ENCODE measurements at places on chromosomes 2 and 18.

- no peak for DNase-seq
These were observed 66.6 kb downstream of the PHLPP1 start for GRCh38 chr18:62781893-62782292.

- no peak for DNase-seq
These were observed 14.9 kb downstream of the ANO7 start for GRCh38 chr2:241203218-241204009.

GRCh38 chr2:86621280-86621943 lies 2.3 kb downstream of the RNF103 start:
- no peak for DNase-seq

DNA sequence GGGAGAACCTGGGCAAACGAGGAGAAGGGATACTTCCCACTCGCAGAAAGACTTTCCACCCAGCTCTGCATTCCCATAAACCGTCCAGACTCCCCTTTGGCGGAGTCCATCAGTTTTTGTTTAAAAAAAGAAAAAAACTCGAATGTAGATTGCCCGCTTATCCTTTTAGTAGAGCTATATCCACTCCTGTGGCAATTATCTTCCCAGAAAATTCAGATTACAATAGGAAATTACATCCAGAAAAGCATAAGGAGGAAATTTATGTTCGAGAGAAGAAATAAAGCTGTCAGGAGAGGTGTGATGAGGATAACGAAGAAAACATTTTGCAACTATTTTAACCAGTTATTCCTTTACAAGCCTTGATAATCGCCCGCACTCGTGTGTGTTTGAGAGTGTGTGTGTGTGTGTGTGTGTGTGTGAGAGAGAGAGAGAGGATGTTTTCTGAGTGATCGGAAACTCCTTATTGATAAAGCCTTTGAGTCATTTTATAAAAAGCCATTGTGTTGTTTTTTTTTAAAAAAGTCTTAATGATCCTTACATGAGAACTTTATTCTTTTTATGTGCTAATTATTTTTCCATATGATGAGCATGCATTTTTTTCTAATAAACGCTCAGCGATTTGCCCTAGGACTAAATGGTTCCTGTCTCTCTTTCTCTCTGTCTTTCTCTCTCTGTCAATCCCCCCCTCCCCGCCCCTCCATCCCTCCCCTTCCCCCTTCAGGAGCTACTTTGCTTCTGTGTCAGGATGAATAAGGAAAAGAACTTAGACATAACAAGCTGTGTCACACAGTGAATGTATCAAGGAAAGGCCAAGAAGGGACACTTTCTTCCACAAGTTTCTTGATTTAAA lies 1.1 kb upstream of the PPP3R1 start:
- peak; percentile 49 for DNase-seq

DNA sequence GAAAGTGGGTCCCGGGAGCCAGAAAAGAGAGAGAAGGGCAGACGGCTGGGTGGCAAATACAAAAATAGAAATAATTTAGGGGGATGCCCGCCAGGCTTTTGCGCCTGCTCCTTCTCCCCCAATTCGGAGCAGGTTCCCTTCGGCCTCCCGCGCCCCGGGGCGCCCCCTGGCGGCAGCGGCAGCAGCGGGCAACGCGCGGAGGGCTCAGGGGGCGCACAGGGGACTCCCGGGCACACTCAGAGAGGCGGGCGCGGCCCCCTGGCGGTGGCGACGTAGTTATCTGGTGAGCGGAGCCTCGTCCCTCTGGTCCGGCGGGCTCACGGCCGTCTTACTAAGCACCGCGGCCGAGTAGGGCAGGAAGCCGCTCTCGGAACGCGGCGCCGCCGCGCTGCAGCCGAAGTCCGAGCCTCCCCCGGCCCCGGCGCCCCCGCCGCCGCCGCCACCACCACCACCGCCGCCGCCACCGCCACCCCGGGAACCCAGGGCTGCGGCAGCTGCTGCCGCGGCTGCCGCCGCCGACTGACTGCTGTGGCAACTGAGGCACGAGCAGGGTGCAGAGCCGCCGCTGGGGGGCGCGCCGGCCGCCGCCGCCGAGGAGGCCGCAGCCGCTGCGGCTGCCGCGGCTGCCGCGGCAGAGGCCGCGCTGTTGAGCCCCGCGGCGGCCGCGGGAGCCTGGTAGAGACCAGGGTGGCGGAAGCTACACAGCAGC lies 3.8 kb downstream of the EVX2 start:
- peak; percentile 24 for DNase-seq

GRCh38 chr2:204021290-204022081 lies 84.9 kb downstream of the ICOS start:
- DNase-seq = no peak

- no peak for DNase-seq
These were observed 64.0 kb downstream of the LPIN1 start for GRCh38 chr2:11810237-11810977.

DNA sequence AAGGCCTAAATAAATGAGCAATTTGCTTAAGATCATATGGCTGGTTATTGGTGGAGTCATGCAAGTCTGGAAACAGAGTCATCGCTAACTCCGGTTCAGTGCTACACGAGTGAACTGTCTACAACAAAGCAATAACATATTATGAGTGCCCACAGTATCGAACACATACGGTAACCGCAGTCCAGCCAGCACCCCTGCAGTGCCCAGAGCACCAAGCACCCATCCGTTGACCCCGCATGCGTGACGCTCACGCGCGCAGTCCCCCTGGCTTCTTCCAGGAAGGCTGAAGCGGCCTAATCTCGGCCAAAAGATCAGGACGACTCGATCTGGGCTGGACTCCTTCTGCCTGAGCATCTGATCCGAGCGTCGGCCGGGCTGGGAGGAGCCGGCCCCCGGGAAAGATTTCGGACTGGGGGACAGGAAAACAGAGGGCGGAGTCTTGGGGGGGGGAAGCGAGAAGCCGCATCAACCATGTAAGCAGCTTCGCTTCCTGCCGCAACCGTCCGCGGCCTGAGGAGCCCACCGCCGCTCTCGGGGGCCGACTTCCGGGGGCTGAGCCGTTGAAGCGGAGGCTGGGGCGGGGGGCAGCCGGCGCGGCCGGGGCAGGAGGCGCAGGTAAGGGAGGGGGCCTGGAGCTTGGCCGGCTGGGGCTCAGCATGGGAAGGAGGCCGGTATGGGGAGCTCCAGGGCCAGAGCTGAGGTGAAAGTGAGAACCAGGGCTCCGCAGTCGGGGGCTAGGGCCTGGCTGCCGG lies at the start of gene PIKFYVE:
PIKFYVE (plus strand) TSS at position 455 of the 752 bp plus-strand sequence. CDS start 5,265 bp downstream, outside the sequence.
- DNase-seq = peak; percentile 80

- no peak for DNase-seq
These were observed 518.3 kb downstream of the XIRP2 start for GRCh38 chr2:167406558-167406957.

DNA sequence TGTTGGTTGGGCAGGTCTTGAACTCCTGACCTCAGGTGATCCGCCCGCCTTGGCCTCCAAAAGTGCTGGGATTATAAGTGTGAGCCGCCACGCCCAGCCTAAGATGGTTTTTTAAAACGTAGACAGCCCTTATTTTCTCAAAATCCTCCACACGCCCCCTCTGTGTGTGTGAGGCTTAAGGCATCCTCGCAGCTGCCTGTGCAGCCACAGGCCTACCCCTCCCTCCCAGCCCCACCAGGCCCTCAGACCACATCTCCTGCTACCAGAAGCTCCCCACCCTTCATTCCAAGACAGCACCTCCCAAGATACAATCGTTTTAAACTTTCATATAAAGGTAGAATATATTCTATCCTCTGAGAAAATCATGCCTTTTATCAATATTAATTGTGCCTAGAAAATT lies 4.8 kb downstream of the ANO7 start:
- DNase-seq = no peak

DNA sequence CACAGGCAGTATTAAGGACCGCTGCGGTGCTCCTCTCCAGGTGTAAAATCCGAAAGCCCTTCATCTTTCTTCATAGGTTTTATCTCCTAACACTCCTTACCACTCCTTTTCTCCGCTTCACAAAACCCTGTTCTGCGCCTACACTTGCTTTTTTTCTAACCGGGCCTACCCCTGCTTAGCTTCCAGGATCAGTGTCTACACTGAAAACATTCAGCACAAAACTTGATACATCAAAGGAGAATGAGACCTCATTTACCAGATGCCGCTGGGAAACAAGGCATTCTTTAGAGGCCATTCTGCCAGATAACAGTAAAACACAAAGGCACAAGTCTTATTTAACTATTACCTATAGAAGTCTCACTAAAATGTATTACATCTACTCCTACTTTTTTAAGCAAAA lies 13.1 kb downstream of the CHST10 start:
- DNase-seq = no peak

DNA sequence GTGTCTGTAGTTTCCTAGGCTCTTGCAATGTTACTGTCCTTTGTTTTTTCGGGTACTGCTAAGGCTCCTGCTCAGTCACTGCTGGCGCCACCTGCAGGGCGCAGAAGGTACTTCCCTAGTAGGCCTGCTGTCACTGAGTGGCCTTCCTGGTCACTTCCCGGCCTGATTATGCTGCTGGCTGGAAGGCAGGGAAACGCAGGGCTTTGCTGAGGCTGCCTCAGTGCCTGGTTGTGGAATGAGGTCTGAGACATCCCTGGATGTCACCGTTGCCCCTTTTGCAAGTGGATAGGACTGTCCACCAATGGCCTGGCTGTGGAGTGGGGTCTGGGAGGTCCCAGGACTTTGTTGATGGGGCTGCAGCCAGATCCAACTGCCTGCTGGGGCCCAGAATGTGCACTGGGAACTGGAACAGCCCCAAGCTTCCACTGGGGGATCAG lies 13.1 kb downstream of the DAW1 start:
- DNase-seq = peak; percentile 46

GRCh38 chr2:212938144-212938793 lies 213.1 kb downstream of the IKZF2 start:
- DNase-seq = no peak

DNA sequence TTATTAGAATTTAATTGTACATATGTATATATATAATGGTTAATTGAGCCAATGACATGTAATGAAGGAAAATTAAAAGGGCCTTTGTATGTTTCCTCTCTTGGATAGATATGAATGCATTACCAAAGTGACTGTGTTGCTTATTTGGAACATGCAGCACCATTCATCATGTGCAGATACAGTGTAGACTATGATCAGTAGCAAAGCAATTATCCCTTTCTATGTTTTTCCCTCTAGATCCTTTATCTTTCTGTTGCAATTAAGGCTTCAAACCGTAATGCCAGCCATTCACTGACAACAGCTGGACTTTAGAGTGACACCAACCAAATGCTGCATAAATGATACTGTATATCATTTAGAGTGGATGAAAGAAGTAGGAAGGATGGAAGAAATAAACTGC lies 565.2 kb downstream of the NRXN1 start:
- no peak for DNase-seq

DNA sequence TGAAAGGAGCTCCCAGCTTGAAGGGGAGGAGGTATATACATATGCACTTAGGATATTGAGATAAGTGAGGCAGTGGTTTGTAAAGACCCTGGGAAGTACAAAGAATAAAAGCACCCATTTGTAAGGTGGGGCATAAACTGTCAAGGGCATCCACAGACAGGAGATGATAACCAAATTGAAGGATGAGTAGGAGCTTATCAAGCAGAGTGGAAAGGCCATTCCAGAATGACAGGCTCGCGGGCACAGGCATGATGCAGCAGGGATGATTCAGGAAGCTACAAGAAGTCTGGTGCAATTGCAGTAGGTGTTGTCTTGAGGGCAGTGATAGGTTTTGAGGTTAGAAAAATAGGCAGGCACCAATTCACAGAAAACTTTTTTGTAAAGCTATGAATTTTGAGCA lies 504.8 kb downstream of the PIK3C3 start:
- DNase-seq = no peak

DNA sequence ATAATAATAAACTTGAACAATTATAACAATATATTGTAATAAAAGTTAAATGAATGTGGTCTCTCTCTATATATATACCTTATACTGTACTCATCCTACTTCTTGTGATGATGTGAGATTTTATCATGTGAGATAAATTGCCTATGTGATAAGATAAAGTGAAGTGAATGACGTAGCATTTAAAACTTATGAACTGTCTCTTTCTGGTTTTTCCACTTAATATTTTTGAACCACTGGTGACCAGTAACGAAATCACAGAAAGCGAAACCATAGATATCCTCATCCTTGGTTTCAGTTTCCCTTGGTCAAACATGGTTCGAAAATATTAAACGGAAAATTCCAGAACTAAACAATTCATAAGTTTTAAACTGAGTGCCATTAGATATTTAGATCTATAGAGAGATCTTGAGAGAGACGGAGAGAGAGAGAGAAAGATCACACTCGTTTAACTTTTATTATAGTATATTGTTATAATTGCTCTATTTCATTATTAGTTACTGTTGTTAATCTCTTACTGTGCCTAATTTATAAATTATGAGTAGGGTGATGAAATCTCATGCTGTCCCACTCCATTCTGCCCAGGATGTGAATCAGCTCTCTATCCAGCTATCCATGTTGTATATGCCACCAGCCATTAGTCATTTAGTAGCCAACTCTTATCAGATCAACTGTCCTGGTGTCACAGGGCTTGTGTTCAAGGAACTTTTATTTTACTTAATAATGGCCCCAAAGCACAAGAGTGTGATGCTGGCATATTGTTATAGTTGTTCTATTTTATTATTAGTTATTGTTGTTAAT lies 156.8 kb downstream of the THADA start:
- no peak for DNase-seq

- DNase-seq = no peak
These were observed 39.9 kb downstream of the SMAD4 start for GRCh38 chr18:51069885-51070284.

DNA sequence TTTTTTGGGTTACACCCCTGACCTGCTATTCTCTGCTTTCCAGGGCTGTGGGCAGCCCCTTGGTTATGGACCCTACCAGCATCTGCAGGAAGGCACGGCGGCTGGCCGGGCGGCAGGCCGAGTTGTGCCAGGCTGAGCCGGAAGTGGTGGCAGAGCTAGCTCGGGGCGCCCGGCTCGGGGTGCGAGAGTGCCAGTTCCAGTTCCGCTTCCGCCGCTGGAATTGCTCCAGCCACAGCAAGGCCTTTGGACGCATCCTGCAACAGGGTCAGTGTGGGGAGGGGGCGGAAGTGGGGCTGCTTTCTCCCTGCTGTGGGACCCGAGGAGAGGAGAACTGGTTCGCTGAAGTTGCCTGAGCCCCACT lies 9.7 kb upstream of the WNT10A start:
- no peak for DNase-seq

GRCh38 chr2:223420048-223420447 lies 182.1 kb downstream of the SCG2 start:
- no peak for DNase-seq

GRCh38 chr2:27316655-27317412 lies 6.1 kb downstream of the MPV17 start:
- no peak for DNase-seq

GRCh38 chr2:174768557-174768956 lies 4.3 kb upstream of the CHRNA1 start:
- no peak for DNase-seq

GRCh38 chr18:66533693-66534092 lies 70.2 kb downstream of the CDH19 start:
- no peak for DNase-seq
